ENCODE measurements at places on chromosomes 1 and 21.

GRCh38 chr1:114448370-114449036 is 62.5 kb downstream of the TRIM33 start:
- no peak for DNase-seq

- DNase-seq: peak; percentile 77
Observed at GRCh38 chr1:54488065-54488750, 59.8 kb upstream of the ACOT11 start.

GRCh38 chr1:172918478-172918877 is 132.3 kb downstream of the TNFSF18 start:
- DNase-seq: no peak

DNA sequence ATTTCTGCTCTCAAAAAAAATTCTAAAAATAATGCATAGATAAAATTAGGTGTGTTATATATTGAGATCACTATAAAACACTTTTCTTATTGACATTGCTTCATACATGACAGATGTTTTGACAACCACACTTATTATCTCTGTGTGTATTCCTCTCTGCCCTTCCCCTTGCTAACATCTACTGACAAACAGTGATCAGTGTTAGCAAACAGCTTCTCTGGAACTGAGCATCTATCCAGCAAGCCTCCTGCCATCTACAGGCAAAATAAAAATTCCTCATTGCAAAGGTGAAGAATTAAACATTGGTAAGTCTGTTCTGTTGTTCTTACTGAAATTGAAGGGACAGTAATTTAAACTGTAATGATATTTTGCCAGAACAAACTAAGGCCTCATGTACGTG is 2153.9 kb downstream of the NCAM2 start:
- no peak for DNase-seq

DNA sequence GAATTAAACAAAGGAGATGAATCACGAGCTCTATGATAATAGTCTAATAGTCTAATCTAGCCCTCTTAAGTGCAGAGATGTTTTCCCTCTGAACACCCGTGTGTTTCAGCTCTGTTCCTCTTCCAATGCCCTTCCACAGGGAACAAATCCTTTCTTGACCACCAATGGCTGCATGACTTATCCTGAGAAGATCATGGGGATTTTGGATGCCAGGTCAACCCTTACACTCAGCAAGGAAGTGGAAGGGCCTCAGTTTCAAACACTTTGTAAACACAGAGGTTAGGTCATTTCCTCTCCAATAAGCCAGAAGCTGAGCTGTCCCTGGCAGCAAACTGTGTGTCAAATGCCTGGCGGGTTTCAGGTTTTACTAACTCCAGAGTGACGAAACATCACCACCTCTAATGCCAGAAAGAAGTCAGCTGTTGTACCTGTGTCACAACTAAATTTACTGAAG is 200.0 kb downstream of the GABPA start:
- DNase-seq: peak; percentile 31

DNA sequence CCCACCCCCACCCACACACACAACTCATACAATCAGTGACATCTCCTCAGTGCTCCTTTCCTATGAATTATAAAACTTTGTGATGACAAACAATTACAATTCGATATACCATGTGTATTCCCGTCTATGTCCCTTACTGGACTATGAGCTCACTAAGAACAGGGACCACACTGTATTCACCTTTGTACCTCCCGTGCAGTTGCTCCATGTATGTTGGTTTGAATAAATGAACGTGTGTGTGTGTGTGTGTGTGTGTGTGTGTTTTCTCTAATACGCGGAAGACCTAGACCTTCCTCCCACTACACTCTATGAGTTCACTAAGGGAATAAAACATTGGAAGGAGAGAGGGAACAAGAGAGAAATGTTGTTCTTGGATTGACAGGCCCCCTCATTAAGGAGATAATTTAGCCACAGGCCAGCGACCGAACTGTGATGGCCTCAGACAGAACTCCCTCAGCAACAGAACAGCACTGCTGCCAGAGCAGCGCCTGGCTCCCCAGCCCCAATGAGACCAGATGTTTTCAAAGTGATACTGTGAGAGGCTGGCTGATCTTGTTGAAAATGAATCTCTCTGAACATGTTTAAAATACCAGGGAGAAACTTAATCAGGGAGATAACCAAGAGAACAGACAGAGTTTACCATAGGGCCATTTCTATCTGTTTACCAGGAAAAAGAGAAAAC is 21.7 kb downstream of the BCAR3 start:
- DNase-seq: no peak

GRCh38 chr1:87117761-87118368 is 203.4 kb downstream of the HS2ST1 start:
- no peak for DNase-seq

- no peak for DNase-seq
Observed at GRCh38 chr1:203508463-203509073, 14.6 kb downstream of the OPTC start.

- no peak for DNase-seq
Observed at GRCh38 chr1:54701996-54702395, 13.7 kb upstream of the TTC4 start.

DNA sequence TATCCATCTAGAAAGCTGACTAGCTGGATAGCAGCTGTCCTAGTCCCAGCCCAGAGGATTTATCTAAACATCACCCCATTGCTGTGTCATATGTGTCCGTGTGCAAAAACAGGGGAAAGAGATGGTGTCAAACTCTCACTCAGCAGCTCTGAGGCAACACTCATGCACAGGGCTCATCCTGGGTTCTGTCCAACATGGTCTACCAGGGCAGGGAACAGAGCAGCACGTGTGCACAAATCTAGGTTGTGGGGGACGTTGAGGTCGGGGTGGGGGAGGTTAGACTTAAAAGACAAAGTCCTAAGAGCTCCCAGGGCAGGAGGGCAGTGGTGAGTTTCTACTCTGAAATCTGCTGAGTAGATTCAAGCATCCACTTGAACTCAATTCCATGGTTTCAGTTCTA is 16.2 kb downstream of the PI4KB start:
- no peak for DNase-seq

DNA sequence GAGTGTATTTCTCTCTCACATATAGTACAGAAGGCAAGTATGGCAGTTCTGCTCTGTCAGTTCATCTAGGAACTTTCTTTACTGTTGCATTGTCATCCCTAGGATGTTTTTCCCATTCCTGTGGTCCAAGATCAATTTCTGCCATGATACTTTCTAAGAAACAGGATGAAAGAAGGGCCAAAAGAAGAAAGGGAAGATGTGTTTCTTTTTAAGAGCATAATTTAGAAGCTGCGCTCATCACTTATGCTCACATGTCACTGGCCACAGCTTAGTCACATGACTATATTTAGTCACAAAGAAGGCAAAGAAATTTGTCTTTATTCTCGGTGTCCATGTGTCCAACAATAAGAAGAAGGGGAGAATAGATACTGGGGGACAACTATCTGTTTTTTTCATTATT is 7.0 kb upstream of the MAST2 start:
- no peak for DNase-seq

GRCh38 chr1:36771660-36772284 is 262.5 kb downstream of the GRIK3 start:
- DNase-seq: no peak

GRCh38 chr1:241217516-241217915 is 139.5 kb downstream of the RGS7 start:
- no peak for DNase-seq

DNA sequence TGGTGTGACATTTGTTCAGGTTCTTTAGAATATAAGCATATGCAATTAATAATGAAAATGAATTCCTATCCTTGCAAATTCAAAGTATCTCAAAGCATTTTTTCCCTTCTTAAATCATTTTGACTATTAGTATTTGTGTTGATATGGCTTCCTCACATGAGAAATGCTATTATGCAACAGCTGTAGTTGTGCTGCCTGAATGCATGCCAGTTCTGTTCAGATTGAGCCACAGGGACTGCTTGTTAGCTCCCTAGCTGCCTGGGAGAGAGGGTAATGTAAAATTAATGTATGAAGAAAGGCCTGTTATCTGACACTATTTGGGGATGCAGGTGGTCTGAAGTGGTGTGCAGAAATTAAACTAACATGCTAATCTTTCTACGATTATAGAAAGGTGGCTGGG is 45.5 kb downstream of the CACHD1 start:
- DNase-seq: no peak

- DNase-seq: no peak
Observed at GRCh38 chr1:202117898-202118371, 4.8 kb upstream of the GPR37L1 start.

DNA sequence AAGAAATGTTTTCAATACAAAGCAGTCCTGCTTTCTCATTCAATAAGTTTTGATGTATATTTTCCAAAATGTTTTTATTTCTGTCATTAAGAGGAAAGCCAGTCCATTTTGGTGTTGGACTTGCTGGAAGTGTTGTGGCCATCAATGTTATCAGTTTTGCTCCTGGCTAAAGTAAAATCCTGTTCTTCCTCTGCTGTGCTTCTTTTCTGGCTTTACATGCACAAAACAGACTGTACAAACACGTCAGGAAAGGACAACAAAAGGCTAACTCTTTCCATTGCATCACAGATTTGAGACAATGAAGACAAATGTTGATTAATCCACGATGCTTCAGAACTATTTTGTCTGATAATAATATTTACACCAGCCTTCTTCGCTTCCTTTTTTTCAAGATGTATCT is 735.4 kb downstream of the LTN1 start:
- DNase-seq: no peak

GRCh38 chr1:162003061-162003829 is 20.4 kb downstream of the OLFML2B start:
- no peak for DNase-seq

DNA sequence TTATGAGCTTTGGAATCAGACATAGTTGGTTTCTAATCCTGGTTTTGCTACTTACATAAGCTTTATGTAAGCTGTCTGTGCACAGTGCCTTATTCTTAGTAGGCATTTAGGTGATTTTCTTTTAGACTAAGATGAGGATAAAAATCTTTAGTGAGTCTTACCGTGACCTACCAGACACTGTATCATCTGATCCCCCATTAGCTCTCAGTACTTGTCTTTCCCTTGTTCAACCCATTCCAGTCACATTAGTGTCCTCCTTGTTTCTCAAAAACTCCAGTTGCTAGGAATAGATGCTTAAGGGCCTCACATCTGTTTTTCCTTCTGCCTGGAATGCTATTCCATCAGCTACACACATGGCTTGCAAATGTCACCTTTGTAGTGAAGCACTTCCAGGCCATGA is 18.8 kb downstream of the PPP1R12B start:
- DNase-seq: no peak

- DNase-seq: no peak
Observed at GRCh38 chr21:25281134-25281533, 326.1 kb downstream of the MRPL39 start.

DNA sequence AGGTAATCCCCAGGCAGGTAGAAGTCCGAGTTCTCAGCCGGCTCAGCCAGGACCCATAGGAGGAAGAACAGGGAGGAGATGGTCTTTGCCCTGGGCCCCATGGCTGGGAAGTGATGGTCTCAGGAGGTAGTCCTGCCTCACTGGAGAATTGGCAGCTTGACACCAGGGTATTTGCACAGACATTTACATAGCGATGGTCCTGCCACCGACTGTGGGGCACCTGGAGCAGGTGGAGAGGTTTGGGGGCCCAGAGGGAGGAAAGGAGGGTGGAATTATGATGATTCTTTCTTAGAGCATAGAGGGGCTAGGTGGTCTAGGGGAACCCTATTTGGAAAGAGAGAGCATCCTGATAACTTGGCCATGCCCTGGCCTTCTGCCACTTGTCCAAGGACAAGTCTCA is at the start of gene TAS1R2:
TSS of gene TAS1R2 (minus strand) at position 101 of the 400 bp plus-strand sequence. CDS start at position 101, 0 bp downstream.
- DNase-seq: no peak

- DNase-seq: no peak
Observed at GRCh38 chr1:93093332-93094006, 14.4 kb downstream of the MTF2 start.

DNA sequence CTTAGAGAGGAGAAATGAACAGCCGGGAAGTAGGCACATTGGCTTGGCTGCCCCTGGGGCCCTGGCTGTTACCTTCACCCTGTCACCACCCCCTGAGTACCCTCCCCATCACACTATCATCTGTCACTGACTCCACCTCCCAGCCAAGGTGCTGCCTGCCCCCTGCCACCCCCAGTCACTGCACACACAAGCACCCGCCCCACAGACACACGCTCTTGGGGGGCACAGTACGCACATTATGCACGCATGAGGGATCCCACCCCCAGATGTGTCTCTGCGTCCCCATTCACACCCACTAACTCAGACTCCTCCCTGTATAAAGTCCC is 223.3 kb downstream of the PTPRU start:
- DNase-seq: no peak

GRCh38 chr1:245695211-245695610 is 540.4 kb downstream of the KIF26B start:
- no peak for DNase-seq

DNA sequence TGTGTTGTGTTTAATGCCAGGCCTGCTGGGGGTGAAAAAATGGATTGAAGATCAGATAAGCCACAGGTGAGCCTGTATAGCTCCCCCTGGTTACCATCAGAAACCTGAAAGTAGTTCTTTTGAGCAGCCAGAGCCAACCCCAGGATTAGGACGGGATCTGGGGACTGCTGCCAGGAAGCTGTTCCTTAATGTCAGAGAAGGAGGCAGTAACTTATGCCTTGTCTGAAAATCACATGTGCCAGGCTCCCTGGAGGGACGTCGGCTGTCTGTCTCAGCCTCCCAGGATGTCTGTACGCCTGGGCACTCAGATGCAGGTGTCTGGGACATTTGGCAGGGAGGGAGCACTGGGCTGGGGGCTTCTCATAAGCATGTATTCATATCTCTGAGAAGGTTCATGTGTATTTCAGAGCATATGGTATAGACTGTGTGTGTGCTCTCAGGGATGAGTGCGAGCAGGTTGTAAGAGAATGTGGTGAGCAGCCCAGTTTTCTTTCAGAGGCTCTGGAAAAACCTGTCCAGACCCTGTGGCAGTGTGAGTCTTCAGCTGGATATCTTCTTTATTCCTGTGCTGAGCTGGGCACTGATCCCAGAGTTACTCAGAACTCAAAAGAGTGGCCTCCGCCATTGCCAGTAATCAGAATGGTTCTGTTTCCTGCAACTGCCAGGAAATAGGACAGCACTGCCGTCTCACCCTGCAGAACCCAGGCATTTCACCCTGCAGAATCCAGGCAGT is 2.8 kb downstream of the FAM43B start:
- DNase-seq: no peak

DNA sequence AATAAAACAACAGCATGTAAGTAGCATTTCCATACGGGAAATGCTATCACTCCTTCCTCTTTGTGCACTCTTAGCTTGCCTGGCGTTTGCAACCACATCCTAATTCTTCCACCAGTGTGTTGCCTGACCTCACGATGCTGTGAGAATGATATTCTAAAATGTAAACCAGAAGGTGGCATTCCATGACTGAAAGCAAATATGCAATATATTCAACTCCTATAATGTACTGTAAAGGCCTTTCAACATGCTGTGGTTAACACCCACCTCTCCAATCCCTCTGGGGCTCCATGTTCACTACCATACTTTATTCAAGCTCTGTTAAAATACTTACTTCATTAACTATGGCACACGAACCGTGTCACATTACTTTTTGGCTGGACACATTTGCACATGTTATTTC is 420.6 kb upstream of the DEPDC1 start:
- DNase-seq: no peak

DNA sequence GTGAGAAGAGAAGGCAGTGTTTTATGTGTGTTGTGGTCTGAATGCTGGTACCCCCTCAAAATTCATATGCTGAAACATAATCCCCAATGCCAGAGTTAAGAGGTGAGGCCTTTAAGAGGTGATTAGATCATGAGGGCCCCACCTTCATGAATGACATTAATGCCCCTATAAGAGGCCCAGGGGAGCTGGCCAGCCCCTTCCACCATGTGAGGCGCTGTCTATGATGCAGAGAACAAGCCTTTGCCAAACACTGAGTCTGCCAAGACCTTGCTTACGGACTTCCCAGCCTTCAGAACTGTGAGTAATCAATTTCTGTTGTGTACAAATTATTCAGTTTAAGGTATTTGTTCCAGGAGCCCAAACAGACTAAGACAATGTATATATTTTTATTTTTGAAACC is 20.2 kb downstream of the CAPZB start:
- DNase-seq: no peak
